ENCODE measurements at places on chromosomes 7 and 10.

GRCh38 chr7:116652793-116653192, 19.2 kb upstream of the MET start:
- no peak for DNase-seq

GRCh38 chr10:124019886-124020797, 73.3 kb downstream of the CHST15 start:
- DNase-seq, result no peak

DNA sequence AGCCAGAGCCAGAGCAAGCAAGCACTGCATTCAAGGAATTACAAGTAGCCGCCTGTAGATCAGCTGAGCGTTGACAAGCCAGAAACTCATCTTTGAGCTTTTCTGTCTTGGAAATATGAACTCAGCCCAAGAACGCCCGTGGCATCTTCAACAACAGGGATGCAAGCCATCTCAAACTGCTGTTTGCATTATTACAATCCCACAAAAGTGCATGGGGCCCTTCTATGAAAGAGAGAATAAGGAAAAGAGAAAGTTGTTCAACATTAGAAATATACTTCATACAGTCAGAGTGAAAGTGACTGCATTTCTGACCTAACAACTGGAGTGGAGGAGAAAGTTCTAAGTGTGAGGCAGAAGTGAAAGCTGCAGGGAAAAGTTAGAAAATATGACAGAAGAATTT, 6.5 kb downstream of the SGCE start:
- DNase-seq, result no peak

DNA sequence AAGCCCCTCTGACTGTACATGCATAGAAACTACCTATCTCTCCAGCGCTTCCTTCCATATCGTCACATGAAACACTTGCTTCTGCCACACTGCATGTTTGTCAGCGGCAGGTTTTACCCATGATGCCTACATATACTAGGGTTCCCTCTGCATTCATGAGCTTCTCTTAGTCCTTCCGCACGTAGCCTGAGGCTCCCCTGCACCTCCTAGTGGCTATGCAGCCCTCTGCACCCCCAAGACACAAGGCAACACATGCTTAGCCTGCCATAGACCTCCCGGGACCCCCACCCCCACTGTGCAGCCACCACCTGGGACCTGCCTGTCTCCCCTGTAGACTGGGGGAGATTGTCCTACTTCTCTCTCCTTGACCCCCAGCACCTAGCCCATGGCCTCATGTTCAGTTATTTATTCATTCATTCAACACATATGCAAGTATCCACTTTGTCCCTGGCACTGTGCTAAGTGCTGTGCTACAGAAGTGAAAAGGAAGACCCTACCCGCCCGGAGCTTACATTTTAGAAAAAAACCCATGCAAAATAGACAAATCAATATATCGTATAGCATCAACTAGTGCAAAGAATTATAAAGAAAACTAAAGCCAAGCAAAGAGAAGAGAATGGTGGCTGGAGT, 23.5 kb downstream of the TMEM273 start:
- DNase-seq, result no peak

DNA sequence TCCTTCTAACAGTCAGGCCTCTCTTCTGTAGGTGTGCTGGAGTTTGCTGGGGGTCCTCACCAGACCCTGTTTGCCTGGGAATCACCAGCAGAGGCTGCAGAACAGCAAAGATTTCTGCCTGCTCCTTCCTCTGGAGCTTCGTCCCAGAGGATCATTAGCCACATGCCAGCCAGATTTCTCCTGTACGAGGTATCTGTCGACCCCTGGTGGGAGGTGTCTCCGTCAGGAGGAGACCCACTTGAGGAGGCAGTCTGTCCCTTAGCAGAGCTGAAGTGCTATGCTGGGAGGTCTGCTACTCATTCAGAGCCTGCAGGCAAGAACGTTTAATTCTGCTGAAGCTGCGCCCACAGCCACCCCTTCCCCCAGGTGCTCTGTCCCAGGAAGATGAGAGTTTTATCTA, 611.1 kb upstream of the COBL start:
- DNase-seq, result no peak

DNA sequence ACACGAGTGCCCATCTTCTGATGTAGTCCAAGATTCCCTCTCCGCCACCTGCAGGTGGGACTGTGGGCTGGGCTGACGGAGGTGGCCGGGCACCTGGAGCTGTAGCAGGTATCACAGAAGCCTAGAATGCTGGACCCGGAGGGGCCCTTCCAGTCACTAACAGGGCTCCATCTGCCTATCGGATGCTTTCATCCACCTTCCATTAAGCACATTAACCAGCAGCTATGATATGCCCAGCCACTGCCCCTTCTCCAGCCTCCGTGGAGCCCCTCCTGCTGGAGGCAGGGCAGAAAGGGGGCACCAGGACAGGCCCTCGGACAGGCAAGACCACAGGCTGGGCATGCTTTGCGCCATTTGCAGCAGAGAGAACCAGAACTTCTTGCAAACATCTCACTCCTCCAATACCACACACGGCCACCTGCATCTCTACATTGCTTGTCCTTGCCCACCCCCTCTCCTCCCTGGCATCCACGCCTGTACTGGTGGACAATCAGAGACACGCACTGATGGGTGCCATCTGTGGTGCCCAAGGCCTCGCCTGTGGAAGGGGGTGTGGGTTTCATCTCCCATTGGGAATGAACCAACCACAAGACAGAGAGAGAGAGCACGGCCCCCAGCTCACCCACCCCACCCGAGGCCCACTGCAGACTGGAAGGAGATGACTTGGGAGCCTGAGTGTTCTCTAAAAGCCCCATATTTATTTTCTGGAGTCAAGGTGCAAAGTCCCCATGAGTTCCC, 16.8 kb downstream of the PRKAG2 start:
- no peak for DNase-seq

DNA sequence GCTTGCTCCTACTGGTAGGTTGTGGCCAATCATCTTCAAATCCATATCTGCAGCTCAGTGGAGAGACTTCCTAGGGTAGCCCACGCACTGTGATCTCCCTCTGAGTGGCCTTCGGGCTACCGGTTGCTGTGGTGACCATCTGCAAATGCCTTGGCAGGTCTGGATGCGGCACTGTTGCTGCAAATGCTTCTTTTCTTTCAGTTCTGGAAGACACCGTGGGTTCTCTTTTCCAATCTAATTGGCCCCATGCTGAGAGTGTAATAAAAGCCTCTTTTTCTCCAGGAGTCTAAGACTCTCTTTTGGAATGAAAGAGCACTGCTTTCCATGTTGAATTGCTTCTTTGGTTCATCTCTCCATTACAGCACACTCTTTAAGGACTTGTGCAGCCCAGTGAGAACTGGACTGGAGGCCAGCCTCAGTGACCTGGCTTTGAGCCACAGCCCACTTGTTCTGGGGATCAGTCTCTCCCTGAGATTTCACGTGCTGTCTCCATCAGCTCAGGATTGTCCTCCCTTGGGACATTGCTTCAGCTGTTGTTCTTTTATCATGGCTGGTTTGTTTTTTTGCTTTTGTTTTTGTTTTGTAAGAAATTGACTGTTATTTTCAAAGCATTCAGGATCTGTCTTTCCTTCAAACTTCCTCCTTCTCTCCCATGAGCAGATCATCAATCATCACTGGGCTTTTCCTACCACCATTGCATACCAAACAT, 286.6 kb downstream of the BMPER start:
- peak; percentile 22 for DNase-seq

DNA sequence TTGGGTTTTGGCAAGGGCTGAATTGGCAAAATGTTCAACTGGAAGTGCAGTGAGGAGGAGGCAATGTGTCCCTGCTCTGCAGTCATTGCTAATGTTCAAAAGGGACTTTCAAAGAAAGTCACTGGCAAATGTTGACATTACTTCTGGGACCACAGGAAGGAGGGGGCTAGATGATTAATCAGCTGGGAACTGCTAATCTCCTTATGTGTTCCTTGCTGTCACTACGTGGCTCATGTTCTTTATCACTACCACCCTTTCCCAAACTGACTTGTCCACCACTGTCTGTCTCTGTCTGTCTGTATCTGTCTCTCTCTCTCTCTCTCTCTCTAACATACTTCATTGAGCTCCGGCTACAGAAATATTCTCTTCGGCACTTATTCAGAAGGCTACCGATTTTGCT, 86.9 kb upstream of the MTPN start:
- no peak for DNase-seq

- no peak for DNase-seq
Measured at GRCh38 chr10:132715776-132716680, 69.9 kb downstream of the NKX6-2 start.

DNA sequence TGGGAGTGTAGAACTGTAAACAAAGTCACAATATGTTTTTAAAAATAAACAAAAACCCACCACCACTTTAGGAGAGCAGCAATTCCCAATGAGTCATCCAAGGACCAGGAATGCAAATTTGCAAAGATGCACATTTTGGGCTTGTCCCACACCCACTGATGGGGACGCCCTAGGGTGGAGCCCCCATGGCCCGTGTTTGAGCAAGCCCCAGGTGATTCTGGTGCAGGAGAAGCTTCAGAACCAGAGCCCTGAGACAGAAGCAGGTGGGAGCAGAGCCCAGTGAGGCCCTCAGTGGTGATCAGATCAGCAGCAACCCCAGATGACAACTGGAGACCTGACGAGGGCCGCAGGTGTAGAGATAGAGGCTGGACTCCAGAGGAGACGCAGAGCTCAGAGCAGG, 55.1 kb upstream of the PFKP start:
- no peak for DNase-seq

DNA sequence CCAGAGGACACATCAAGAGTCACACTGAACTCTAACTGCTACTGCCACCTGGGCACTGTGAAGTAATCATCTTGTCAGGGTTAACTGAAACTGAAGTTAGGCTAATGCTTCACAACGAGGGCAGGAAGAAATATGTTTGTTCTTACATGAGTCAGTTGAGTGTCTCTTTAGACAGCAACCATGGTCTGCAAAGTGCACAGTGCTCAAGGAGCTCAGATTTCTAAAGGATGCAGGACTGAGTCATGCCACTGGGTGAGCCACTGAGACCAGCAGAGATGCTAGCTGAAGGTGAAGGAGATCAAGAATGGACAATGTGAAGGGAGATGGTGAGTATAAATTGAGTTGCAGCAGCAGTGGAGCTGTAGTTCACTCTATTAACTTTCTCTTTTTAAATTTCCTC, 76.0 kb upstream of the CTTNBP2 start:
- DNase-seq, result no peak

GRCh38 chr10:36063396-36063795, 421.3 kb upstream of the FZD8 start:
- DNase-seq, result no peak

GRCh38 chr10:13383399-13383761, 35.3 kb upstream of the SEPHS1 start:
- DNase-seq, result no peak

DNA sequence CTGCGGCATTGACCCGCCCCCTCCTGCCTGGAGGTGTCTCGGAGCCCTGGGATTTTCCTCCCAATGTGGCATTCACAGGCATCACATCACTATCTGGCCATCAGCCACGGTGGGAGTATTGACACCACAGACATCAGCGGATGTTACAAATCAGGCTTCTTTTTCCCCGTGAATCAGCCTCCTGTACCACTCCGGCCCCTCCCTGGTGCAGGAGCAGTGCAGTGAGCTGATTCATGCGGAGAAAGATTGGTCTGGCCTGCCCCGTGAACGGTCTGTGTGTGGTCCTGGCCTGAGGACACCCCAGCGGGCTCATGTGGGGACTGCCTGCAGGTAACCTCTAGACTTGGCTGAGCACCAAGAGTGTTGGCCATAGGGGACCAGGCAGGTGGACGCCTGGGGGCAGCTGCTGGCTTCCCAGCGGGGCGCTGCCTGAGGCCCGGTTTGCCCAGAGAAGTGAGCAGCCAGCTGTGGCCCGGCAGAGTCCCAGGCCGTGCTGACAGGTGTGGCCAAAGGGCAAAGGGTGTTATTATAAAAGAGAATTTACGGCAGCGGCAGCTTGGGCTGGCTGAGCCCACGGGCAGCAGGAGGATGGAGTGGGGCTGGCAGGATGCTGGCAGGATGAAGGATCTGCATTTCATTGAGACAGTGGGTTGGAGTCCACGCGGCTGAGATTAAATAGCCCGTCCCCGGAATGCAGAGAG, 32.1 kb upstream of the GNA12 start:
- DNase-seq, result no peak

Measured in C1 segment of cervical spinal cord (tissue), 14 donors.